Inflammatory macrophage treated with lipopolysaccharide for 4 hours (primary cell): ENCODE measurements at places on chromosomes 11 and 22.

- DNase-seq = peak; percentile 68
Measured at GRCh38 chr22:44181033-44181911, 547 bp downstream of the PARVG start.

DNA sequence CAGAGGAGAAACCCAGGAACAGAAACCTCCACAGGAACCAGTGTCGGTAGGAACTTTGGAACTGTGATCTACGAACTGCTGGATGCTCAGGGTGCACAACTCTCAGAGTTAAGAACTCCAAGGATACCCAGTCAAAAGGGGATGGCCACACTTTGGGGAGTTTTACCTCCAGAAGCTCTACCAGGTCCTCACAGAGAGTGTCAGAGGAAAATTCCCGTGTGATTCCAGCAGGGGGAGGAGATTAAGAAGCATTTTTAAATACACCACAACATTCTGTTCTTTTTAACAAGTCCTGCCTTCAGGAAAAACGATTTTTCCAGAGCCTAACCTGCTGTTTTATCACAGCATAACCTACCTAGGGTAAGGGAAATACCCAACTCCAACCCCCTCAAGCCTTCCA, 104.0 kb downstream of the SOX6 start:
- DNase-seq = no peak

GRCh38 chr11:115606498-115607220, 102.4 kb upstream of the CADM1 start:
- no peak for DNase-seq

- DNase-seq = no peak
Measured at GRCh38 chr11:23976841-23977271, 520.0 kb upstream of the LUZP2 start.

- DNase-seq = no peak
Measured at GRCh38 chr11:19441752-19442553, 201.2 kb upstream of the E2F8 start.
